ENCODE measurements at places on chromosomes 7 and 10.

DNA sequence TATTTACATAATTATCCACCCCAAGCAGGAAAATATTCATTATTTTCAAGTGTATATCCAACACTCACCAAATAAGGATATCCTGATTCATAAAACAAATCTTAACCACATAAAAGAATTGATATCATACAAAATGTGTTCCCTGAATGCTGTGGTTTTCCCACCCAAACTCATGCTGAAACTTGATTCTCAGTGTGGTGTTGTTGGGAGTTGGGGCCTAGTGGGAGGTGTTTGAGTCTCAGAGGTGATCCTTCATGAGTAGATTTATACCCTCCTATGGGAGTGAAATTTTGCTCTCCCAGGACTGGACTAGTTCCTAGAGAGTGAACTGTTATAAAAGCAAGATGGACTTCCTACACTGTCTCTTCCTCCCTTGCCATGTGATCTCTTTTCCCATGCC lies 1028.3 kb downstream of the SORCS1 start:
- no peak for DNase-seq

- no peak for DNase-seq
These were observed 27.2 kb upstream of the BEND7 start for GRCh38 chr10:13555884-13556510.

DNA sequence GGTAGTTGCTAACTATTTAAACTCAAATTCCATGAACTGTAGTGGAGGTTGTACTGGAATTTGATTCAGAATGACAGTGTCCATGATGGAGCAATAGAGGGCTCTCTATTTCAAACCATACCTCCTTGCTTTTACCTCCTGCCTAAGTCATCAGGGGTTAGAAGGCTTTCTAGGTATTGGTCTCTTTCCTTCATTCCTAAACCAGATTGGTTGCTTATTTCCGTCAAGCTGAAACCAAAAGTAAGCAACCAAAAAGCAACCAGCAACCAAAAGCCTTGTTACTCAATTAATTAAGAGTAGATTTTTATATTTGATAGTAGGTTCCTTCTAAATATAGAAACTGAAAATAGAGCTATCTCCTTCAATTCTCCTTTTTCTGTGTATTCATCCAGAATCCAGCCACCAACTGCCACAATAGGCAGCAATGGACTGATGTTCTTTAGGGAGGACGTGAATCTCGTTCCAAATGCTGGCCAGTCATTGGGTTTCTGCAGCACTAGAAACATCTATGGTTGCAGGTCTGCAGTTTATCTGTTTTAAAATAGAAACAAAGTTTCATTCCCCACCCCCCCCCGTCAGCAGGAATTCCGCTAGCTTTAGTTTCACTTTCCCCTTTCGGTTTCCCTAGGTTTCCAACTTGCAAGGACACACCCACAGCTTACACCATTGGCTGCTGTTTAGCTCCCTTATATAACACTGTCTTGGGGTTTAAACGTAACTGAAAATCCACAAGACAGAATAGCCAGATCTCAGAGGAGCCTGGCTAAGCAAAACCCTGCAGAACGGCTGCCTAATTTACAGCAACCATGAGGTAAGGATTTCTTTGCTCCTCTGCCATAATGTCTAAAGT lies at the start of gene IFIT1:
IFIT1 (plus strand) TSS at position 717 of the 850 bp plus-strand sequence; CDS start at position 807, 90 bp downstream.
- peak; percentile 64 for DNase-seq

DNA sequence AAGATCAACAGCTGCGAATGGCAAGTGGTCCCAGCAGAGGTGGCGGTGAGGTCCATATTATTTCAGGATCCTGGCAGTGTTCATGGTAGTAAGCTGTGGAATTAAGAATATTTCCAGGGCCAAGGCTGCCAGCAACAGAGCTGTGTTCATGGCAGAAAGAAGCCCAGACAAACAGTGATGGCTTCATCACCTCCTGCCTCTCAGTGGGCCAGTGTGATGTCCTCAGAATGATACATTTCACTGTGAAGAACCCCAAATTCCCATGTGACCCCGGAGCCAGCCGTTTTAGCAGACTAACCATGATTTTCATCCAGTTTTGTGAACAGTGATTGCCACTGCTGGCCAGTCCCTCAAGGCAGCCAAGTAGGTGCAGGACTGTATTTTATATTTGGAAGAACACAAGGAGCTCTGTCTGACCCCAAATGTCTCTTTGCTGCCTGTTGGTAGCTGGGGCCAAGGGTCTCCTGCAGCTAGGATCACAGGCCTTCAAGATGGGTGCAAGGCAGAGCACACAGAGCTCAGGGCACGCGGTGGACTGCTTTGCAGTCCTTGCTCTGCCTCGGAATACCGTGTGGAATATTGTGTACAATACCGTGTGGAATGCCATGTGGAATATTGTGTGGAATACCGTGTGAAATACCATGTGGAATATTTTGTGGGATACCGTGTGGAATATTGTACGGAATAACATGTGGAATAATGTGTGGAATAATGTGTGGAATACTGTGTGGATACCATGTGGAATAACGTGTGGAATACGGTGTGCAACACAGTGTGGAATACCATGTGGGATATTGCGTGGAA lies 132.3 kb upstream of the CHST15 start:
- no peak for DNase-seq

DNA sequence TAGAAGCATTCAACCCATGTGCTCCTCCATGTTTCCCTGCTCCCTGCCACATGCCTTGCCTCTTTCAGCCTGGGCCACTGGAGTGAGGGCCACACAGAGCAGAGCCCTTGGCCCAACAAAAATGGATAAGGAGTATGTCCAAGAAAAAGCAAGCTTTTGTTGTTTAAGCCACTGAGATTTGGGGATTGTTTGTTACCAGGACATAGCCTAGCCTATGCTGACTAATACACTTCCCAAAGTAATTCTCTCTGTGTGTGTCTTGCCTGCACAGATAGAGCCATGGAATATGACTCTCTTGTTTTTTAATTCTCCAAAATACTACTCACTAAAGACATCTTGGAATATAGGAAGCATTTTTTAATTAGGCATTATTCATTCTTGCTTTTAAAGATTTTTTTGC lies 13.5 kb upstream of the ITIH2 start:
- DNase-seq, result no peak
